Type B pancreatic cell (in vitro differentiated cells): ENCODE measurements at places on chromosomes 3 and 15. TPM values are rescaled to one million over a fixed set of nuclear protein-coding genes. Genes with fewer than 3 reads are reported as not detected.

- peaks cover 20% of the 10 kb centered on the region for H3K36me3 ChIP-seq
- H3K4me3 ChIP-seq, result peak overlapping the region; percentile 93
- DNase-seq, result no peak
Measured at GRCh38 chr15:88624971-88625490, 3.9 kb downstream of the AEN start.

DNA sequence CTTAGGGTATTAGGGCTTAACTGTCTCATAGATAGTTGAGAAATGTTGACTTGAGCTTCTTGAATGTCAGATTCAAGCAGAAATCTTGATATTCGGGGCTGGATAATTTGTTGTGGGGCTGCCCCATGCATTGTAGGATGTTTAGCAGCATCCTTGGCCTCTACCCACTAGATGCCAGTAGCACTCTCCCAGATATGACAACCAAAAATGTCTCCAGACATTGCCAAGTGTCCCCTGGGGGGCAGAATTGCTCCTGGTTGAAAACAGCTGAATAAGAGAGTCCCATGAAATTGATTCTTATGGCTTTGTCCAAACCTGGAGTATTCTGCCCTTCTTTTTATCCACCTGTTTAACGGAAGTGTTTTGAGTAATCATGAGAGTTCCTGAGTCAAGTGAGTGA is 15.9 kb upstream of the LCMT2 start:
- peaks cover 15% of the 10 kb centered on the region for H3K36me3 ChIP-seq
- H3K4me1 ChIP-seq, result no peaks in the 10 kb centered on the region
- H3K4me3 ChIP-seq, result no peak overlapping the region
- H3K27ac ChIP-seq, result no peak overlapping the region
- no peaks in the 10 kb centered on the region for H3K27me3 ChIP-seq

NCKIPSD gene
- 20.1 and 22.1 TPM in 2 replicates for total RNA-seq

GRCh38 chr3:150520408-150520807 is 25.9 kb downstream of the SERP1 start:
- H3K27me3 ChIP-seq, result no peaks in the 10 kb centered on the region
- no peaks in the 10 kb centered on the region for H3K36me3 ChIP-seq
- peaks cover 4% of the 10 kb centered on the region for H3K4me1 ChIP-seq
- no peak overlapping the region for H3K4me3 ChIP-seq

TSEN2 gene
- total RNA-seq, result 15.5 and 27.7 TPM in 2 replicates

GRCh38 chr3:37248164-37248563 is 73.8 kb upstream of the LRRFIP2 start:
- peaks cover 18% of the 10 kb centered on the region for H3K36me3 ChIP-seq
- DNase-seq, result no peak
- peaks cover 30% of the 10 kb centered on the region for H3K4me1 ChIP-seq
- H3K4me3 ChIP-seq, result no peak overlapping the region

DNA sequence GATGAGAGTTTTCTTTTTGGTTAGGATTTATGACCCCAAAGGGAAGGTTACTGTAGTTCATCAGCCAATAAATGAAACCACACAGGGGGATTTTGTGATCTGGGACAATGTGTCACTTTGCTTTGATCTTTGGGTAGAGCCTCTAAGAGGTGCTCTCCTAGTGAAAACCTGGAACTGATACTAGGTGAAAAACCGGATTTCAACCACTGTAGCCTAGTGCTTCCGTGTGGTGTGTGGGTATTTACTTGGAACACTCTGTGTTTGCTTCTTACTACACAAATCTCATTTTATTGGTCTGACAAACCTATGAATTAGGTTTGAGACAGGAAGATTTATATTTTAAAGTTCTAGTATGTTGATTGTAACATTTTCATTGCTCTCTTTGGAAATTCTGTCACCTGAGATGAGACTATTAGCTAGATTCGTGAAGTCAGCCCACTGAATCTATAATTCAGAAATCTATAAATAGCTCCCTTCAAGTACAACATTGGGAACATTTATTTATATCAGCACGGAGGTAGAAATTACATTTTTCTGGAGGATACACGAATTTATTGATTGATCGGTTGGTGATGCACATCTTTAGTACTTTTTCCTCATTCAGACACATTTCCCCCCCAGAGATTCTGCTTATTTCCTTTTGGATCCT is 119.8 kb downstream of the AKAP13 start:
- no peak overlapping the region for H3K4me3 ChIP-seq
- H3K27me3 ChIP-seq, result no peaks in the 10 kb centered on the region
- H3K4me1 ChIP-seq, result peaks cover 74% of the 10 kb centered on the region
- no peaks in the 10 kb centered on the region for H3K36me3 ChIP-seq
- no peak for DNase-seq
